ENCODE measurements at places on chromosomes 12 and 14.

GRCh38 chr14:73744874-73745529 lies 30.8 kb upstream of the PNMA1 start:
- peak; percentile 81 for DNase-seq

DNA sequence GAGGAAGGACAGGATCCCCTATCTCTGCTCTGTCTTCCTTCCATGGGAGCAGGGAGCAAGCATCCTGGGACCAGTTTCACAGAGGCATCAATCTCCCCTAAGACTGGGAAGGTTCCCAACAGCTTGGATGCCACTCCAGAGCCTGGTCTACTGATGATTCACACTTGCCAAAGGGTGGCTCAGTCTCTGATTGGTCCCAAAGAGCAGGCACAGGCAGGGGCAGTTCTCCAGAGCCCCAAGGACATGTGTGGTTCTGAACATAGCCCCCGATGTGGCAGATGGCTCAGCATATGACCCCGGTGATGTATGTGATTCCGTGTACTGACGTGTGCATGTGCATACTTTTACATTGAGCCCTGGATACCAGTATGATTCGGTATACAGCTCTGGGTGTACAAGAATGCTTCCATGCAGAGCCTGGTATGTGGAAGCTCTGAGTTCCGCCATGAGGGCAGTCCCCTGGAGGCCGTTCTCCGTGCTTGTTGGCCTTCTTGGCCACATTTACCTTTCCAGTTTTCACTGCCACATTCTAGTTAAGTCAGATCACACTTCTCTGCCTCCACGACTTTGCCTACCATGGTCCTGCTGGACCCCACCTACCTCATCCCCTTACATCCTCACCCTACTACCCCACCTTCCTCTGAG lies 21.2 kb downstream of the ITGA7 start:
- no peak for DNase-seq

GRCh38 chr14:90397425-90398314 lies 841 bp downstream of the CALM1 start:
- peak; percentile 58 for DNase-seq

DNA sequence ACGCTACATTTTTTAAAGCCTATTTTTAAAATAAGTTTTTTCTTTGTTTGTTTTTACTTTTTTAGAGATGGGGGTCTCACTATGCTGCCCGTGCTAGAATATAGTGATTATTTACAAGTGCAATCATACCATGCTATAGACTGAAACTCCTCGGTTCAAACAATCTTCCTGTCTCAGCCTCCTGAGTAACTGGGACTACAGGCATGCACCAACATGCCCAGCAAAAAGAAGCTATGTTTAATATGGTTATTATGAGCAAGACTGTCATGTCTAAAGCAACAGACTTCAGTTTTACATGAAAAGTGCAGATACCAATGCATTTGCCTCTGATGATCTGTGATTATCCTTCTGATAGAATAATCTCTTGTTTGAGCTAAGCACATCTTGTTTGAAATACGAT lies 45.6 kb upstream of the SGPP1 start:
- DNase-seq, result no peak

DNA sequence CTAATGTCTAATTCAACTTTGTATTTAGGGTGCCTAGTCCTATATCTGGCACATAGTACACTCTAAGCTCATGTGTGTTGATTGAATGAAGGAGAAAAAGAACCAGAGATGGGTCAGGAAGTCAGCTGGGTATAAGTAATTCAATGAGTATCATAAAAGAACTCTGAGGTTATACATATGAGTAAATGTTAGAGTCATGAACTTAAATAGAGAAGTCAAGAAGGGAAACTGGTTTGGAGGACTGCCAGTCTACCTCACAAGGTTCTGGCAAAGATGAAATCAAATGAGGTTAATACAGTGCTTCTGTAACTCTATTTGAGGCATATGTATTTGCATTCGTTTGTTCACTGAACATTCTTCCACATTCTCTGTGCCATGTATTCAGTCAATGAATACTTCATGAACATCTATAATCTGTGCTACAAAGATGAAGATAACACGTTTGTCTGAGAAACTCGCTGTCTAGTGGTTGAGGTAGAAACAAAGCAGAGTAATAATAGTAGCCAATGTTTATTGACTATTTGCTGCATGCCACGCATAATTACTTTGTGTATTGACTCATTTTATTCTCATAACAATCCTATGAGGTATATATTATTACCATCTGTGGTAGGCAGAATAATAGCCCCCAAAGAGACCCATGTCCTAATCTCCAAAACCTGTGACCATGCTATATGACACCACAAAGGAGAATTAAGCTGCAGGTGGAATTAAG lies 88.9 kb downstream of the PTGER2 start:
- DNase-seq, result peak; percentile 41

DNA sequence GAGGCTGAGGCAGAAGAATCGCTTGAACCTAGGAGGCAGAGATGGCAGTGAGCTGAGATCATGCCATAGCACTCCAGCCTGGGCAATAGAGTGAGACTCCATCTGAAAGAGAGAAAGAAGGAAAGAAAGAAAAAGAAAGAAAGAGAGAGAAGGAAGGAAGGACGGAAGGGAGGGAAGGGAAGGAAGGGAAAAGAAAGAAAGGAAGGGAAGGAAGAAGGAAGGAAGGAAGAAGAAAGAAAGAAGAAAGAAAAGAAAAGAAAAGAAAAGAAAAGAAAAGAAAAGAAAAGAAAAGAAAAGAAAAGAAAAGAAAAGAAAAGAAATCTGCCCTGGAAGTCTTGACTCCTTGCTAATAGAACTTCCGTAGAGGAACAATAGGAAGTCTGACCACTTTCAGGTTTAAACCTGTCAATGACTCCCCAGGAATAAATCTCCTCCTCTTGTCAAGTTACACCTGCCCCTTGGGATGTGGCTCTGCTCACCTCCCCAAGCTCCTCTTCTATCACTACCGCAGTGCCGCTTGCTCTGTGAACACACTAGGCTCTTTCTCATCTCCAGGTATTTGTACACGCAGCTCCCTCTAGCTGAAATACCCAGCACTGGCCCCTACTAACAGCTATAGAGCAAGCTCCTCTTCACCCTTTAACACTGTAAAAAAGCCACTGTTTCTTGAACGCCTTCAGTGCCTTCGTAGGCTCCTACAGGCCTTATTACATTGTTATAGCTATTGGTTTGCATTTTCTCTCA lies 773.1 kb upstream of the TBX3 start:
- DNase-seq, result no peak

GRCh38 chr14:63499701-63500250 lies 43.4 kb downstream of the PPP2R5E start:
- no peak for DNase-seq

DNA sequence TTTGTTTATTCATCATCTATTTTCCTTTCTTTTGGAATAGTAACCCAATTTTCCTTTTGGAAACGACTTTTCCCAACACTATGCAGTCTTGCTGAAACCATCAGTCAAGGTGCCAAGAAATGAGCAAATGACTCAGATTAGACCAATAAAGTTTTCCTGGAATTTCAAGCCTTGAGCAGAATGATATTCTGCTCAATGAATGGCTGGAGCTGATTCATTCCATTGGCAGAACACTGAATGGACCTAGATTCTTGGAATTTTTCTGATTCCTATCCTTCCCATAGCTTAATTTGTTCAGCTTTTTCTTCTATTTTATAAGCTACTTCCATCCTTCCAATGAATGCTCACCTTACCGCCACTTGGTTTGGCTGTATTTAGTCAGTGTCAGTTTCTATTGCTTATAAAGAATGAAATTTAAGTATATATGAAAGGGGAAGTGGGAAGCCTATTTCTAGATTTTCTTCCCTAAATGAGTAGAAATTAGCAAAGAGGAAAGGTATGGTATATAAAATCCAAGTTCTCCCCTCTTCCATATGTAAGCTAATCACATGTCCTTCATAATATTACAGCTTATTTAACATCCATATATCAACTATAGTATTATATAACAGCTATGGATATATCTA lies 89.0 kb downstream of the C14orf39 start:
- peak; percentile 13 for DNase-seq

GRCh38 chr12:32000373-32001005 lies 41.3 kb downstream of the RESF1 start:
- no peak for DNase-seq

DNA sequence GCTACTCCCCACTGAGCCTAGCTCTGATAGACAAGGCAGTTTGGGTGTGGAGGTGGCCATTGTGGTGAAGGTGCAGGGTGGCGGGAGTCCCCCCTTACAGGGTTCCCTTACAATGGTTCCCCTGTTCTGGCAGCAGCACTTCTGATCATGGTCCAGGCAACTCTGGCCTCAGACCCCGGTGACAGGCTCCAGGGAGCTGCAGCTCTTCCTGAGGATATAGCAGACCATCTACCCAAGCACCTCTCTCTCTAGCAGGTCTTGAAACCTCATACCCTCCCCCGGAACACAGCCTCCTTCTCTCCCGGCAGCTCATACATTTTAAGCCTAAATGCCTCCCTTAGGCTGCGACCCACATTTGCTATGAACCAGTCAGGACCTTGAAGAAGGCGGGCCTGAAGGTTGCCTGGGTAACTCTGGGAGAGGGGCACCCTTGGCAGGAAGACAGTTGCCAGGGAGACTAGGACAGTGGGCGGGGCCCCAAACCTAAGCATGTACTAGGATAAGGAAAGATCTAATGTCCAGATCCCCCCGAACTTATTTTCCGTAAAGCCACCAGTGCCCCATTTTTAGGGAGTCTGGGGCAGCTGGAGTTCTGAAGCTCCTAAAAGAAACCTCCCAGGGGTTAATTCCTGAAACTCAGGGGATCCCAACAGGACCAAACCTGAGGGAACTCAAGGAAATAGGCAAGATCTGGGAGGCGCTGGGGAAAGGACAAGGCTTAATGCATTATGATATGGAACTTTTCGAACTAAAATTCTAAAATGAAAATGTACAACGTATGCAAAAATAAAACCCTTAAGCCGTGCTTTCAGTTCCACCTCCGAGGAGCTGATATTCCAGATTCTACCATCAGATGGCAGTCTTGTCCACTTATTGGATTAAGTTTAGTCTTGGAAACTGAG lies 4.5 kb upstream of the GDF11 start:
- peak; percentile 82 for DNase-seq

DNA sequence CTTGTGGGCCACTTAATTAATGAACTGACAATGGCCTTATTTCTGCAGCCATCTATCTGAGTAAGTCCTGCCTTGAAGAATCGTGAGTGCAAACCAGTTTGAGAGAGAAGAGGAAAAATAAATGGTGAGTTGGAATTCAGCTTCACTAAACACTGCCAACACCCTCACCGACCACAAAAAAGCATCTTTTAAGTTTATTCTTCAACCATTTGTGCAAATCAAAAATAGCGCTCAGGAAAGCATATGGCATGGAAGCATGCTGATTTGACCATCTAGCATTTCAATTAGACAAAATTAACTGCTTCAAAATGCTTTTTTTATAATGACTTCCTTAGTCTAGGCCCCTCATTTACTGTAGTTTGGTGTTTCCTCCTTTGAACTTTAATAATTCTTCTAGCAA lies 294.0 kb downstream of the PPFIA2 start:
- DNase-seq, result no peak

DNA sequence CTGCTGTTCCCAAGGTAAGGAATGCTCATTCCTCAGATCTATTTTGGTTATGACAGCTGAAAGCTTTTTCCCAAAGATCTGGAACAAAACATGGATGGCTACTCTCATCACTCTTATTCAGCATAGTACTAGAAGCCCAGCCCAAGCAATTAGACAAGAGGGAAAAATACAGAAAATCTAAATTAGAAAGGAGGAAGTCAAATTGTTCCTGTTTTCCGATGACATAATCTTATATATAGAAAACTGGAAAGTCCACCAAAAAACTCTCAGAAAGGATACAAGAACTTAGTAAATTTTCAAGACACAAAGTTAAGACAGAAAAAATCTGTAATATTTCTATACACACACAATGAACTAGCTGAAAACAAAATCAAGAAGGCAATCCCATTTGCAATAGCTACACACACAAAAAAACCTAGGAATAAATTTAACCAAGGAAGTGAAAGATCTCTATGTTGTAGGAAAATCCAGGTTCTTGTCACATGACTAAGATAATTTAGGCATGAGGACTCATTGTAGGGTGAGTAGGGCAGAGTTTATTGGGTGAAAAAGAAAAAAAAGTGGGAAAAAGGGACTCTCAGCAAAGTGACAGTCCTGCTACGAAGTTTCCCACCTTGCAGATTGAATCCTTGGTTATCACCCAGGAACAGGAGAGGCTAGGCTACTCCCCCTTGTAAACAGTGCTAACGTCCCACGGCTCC lies 28.6 kb upstream of the KLRB1 start:
- no peak for DNase-seq

GRCh38 chr12:46933947-46934346 lies 108.2 kb upstream of the SLC38A4 start:
- DNase-seq, result peak; percentile 52

DNA sequence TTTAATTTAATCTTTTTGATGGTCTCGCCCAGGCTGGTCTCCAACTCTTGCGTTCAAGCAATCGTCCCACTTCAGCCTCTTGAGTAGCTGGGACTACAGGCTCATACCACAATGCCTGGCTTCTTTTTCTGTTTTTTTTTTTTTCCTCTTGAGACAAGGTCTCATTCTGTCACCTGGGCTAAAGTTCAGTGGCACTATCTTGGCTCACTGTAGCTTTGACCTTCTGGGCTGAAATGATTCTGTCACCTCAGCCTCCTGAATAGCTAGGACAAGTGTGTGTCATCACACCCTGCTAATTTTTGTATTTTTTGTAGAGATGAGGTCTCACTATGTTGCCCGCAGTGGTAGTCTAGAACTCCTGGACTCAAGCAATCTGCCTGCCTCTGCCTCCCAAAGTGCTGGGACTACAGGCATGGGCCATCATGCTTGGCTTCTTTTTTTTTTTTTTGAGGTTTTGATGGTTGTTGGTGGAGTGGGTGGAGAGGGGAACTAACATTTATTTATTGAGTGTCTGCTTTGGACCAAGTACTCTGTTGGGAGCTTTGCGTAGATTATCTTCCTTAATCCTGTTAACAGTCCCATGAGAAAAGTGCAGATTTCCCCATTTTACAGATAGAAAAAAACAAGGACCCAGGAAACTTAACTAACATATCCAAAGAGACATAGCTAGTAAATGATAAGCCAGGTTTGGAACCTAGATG lies 102.0 kb downstream of the DIP2B start:
- DNase-seq, result no peak

GRCh38 chr12:24062642-24063245 lies 113.3 kb upstream of the SOX5 start:
- no peak for DNase-seq

GRCh38 chr12:78157199-78157598 lies 326.5 kb downstream of the NAV3 start:
- DNase-seq, result peak; percentile 4

DNA sequence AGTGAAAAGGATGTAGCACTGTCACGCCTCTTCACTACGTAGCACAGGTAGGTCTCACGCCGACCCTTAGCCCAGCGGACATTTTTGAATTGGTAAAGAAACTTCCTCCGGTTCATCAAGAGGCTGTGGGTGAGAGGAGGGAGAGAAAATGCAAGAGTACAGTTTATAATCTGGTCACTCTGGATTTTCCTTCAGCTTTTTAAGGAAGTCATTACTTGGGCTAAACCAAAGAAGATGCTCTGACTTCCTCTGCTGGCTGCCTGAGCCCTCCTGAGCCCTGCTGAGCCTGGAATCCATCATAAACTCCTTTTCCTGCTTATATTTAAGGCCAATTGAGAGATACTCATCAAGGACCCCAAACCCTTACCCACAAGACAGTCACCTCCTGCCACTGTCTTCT lies 5.8 kb downstream of the AICDA start:
- no peak for DNase-seq

GRCh38 chr14:96117960-96118359 lies 78.8 kb downstream of the C14orf132 start:
- no peak for DNase-seq

Measured in kidney tubule cell (primary cell).